Stimulated activated CD4-positive, alpha-beta T cell treated with anti-CD3 and anti-CD28 coated beads, Interleukin-2, amount 100 ng/mL, for 4 hours (primary cell): ENCODE measurements at places on chromosomes 3 and 15.
A peak's percentile ranks its signal among the peaks of the same experiment; 100 is the strongest.

DNA sequence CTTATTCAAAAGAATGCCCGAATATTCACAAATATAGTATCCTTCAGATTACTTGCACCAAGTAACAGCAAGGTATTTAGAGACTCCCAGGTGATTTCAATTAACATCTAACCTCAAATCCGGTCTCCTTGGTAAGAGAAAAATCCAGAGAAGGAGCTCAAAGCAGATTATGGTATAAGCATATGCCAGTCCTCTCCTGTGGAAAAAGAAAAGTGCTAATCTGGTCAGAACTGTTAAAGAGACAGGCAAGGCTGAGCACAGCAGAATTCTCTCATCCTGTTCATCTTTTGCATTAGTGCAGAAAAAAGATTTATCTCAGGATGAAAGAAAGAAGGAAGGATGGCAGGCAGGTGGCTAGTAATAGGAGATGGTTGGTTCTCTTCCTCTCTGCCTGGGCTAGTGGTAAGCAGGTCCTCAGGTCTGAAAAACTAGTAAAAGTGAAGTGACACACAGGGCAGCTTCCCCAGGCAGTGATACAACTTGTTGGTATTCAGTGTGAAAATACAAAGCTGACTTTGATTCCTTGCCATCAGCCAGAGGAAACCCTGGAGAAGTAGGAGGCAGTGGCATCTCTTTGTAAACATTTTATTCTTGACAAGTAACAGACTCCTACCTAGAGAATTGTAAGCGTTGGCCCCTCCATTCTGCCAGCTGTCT lies 14.2 kb downstream of the ATXN7 start:
- DNase-seq = no peak

GRCh38 chr3:59502806-59503205 lies 453.0 kb upstream of the CFAP20DC start:
- peak; percentile 49 for DNase-seq

DNA sequence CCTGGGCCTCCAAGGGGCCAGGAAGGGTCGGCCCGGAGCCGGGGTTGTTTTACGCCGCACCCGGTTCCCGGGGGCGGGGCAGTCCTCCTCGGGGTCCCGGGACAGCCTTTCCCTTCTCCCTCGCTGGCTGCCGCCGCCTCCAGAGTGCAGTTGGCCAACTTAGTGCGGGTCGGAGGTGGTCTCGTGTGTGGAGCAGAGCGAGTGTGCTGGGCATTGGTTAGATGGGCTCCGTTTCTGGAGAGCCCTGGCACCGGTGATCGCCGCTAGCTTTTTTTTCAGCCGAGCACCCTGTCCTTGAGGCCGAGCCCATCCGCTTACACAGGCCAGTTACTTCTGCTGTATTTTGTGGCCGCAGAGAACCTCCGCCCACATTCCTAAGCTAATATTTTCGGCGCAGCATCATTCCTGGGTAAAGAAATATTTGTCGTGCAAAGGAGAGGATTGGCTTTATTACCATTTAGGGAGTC lies 585 bp downstream of the KIF23 start:
- no peak for DNase-seq

DNA sequence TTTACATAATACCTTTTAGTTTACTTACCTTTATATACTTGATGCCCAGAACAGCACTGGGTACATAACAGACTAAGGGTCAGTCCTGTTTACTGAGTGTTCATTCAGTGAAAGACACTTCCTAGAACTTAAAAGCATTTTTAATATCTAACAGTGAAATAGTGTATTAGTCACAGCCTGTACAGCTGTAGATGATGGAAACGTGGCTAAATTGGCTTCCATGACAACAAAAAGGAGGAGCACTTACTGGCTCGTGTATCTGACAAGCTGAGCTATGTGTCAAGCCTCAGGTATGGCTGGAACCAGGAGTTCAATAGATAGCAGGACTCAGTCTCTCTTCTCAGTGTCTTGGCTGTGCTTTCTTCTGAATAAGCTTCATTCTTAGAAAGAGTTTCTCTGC lies 40.2 kb downstream of the CMTM8 start:
- DNase-seq = no peak

DNA sequence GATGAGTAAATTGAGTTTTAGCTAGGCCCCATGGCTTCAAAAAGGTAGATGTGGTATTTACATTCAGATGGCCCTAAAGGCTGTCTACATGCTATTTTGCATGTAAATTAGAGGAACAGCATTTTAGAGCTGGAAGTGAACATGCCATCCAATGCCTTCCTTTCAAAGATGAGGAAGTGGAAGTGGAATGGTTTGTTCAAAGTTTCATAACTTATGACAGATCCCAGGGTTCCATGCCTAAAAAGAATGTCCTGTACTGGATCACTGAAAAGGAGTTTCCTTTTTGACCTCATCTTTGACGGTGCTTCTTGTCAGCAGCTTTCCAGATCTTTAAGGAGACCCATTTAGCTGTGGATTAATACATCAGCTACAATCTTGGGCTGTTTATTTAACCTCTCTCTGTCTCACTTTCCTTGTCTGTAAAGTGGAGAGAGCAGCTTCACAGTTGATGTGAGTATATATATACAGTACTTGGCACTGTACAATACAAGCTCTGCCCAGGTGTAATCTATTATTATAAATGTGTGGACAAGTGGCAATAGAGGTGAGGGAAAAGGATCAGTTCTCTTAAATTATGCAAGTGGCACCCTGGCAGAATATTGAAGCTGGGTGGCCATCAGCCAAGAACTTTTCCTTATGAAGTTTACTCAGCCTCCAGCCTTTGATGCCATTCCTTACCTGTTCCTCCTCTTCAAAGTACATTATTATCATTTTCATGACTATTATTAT lies 68.7 kb upstream of the GOLGA8B start:
- DNase-seq = no peak

GRCh38 chr15:88397506-88397905 lies 69.7 kb downstream of the MRPL46 start:
- DNase-seq = no peak

- peak; percentile 67 for DNase-seq
These were observed 1.6 kb upstream of the TEX264 start for GRCh38 chr3:51669241-51670052.

DNA sequence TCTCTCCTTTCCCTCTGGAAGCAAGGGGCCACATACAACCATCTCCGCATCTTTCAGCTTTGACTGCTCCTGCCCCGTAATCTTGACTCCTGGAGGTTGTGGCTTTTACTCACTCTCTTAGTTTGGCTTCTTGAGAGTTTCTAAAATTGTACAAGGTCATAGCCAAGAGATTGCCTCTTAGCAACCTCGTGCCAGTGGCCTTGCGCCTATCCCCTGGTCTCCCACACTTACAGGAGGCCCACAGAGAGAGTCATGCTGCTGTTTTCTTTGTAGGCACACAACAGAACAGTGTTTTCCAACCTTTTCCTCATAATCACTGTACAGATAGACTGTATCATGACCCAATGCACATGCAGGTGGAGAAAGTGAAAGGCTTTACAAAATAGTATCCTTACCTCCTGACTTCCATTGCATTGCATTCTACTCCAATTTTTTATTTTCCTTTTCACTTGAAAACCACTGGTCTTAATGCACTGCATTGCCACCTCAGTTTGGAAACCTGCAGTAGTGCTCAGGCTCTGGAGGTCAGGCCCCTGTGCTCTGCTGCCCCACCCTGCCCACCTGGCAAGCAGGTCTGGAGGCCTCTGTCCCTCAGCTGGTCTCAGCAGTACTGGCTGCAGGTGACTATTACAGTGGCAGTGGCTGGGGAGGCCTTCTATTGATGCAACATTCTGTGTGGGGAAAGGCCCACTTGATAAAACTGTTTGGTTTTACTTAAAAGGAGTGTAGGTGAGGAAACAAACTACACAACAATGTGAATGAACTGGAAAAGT lies 156.2 kb downstream of the DNAJB8 start:
- no peak for DNase-seq

DNA sequence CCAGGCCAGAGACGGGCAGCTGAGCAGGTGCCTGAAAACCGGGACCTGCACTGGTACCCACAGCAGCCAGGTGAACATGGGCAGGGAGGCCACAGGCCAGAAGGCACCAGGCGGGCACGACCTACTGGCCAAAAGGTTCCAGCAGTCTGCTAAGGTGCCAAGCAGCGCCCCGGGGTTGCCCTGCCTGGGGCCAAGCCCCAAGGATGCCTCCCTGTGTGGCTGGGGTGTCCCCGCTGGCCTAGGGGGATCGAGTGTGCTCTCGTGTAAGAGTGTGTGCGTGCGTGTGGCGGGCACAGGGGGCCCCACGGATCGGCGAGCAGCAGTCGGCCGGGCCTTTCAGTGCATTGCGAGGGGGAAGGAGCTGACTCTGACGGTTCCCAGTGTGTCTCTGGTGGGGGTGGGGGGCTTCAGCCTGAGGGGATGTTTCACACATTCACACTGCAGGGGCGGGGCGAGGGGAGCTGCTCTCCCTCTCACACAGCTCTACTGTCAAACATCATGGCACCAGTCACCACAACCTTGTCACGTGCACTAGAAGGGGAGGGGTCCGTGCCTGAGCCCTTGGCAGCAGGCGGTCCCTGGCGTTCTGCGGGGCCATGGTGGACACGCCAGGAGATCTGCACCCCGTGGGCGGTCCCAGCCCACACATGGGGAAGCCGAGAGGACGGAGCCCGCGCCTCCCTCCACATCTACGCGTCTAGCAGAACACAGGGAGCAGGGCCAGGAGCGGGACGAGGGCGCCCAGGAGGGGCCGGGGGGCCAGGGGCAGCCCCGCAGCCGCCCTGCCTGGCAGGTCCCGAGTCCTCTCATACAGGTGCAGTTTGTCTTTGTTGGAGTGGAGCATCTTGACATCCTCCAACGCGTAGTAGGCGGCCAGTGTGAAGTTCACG lies 44.5 kb downstream of the RGMA start:
- no peak for DNase-seq

- DNase-seq = no peak
These were observed 23.1 kb upstream of the EIF4A2 start for GRCh38 chr3:186760141-186760833.

- DNase-seq = no peak
These were observed 33.2 kb downstream of the TM4SF4 start for GRCh38 chr3:149507491-149508324.

DNA sequence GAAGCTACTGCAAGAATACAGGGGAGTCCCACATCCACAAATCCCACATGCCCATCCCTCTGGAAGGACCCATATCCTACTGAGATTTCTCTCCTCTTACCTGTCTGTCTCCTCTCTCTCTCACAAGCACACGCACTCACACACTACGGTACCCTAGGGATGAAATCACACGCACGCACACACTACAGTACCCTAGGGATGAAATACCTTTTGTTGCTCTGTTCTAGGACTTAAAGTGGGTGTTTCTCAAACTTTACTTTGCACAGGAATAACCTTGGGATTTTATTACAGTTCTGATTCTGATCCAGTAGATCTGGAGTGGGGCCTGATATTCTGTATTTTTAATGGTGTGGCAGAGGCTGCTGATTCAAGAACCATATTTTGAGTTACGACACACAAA lies 622.2 kb upstream of the ZNF385D start:
- DNase-seq = no peak

DNA sequence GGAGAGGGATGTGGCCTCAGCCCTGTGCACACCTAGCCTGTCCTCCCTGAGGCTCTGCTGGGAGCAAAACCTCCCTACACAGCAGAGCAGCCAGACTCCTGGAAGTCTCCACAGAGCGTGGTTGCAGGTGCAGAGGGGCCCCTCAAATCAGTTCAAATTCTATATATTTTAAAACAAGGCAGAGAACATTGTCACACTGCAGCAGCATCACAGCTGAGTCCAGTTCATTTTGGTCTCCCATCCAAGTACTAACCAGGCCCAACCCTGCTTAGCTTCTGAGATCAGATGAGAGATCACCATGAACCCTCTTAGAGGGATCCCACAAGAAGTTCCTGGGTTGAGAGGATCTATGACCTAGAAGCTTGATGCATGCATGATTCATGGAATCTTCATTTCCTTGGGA lies 331.0 kb upstream of the RGMA start:
- DNase-seq = no peak

- DNase-seq = no peak
These were observed 26.8 kb upstream of the KLHL25 start for GRCh38 chr15:85821545-85821944.
